ENCODE measurements at places on chromosomes 4 and X.

- DNase-seq: no peak
Measured at GRCh38 chrX:36480441-36480990, 527.6 kb upstream of the FAM47C start.

DNA sequence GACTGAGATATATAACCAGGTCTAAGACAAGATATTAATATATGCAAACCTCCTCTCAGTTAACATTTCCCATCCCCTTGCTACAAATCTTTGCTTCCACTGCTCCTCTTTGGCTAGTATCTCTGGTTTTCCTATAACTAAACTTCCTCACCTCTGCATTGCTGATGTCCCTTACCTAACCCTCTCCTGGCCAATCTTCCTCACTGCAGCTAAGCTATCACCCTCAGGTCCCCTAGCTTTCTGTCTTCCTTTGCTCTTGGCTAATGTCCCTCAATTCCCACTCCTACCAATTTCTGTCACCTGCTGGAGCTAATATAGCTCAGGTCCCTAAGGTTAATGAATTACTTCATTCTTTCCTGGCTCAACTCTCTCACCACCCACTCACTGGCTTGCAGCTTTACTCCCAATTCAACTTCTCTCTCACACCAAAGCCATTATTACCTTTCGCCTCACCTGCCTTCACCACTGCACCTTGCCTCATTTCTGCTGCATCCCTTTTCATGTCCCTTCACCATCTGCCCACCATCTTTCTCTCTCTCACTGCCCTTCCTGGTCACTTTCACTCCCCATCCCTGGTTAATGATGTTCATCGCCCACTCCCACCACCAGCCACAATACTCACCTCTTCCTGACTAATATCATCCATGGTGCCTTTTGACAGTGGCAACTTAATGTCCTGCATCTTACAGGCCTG, 26.7 kb downstream of the SMC1A start:
- no peak for DNase-seq

DNA sequence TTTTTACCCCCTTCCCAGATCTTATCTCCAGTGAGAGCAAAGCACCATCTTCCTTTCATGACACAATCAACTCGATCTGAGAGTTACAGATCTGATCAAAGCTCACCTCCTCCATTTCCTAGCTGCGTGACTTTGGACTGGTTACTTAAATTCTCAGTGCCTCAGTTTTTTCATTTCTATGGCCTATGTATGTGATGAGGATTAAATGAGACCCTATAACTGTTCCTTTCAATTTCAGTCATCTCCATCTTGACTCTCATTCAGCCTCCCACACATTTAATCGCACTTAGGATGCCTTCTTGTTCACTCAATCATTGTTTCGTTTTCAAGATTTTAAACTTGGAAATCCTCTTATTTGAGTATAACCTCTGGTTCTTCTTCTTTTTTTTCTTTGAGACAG, 20.1 kb upstream of the CXCR3 start:
- no peak for DNase-seq

- no peak for DNase-seq
Measured at GRCh38 chr4:10640561-10641201, 43.9 kb downstream of the CLNK start.

GRCh38 chr4:78155616-78156105, 98.5 kb downstream of the FRAS1 start:
- peak; percentile 15 for DNase-seq

GRCh38 chr4:6855692-6856297, 53.8 kb upstream of the TBC1D14 start:
- DNase-seq: peak; percentile 59

DNA sequence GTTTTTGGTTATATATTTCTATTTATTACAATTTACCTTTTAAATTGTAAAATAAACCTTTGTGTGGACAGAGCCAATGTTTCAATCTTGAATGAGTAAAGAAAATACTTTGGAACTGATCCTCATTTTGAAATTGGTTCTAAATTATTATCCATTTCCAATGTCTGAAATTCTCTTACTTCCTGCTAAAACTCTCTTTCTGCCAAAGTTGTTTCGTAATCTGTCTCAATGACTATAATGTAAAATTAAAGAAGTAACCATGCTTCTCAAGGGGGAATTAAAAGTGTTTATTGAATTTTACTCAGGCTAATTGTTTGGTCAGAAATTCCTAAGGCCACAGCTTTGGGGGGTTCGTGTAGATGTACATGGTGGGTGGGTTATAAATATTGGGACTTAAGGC, 34.8 kb downstream of the YIPF6 start:
- no peak for DNase-seq

GRCh38 chr4:169131556-169132208, 121.6 kb upstream of the CBR4 start:
- DNase-seq: no peak

GRCh38 chrX:110578270-110578669, 217.3 kb downstream of the CHRDL1 start:
- DNase-seq: no peak

DNA sequence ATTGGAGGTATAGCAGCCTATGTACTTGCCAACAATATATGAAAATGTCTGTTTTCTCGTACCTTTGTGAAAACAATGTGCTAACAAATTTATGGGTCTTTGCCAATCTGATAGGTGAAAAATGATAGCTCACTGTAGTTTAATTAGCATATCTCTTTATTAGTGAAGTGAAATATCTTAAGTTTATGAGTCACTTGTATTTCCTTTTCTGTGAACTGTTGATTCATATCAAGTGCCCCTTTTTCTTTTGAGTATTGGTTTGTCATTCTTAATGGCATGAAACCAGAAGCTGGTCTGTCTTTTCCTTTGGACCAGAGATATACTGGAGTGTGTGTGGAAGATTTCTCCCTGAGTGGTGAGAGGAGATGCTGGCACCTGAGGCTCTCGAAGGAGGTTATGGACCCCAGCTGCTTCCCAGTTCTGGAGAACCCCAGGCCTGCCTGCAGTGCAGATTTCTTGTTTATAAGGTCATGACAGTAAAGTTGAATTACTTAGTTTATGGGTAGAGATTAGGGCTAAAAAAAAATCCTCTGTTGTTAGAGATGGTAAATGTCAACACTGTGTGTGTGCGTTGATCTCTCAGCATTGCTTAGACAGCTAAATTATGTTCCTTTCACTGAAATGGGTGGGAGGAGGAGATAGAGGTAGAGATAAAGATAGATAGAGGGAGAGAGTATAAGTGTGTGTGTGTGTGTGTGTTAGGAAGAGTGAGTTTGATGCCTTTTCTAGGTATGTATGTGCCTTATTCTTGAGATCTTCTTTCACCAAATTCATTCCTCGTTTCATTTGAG, 89.9 kb downstream of the REPS2 start:
- DNase-seq: peak; percentile 4

DNA sequence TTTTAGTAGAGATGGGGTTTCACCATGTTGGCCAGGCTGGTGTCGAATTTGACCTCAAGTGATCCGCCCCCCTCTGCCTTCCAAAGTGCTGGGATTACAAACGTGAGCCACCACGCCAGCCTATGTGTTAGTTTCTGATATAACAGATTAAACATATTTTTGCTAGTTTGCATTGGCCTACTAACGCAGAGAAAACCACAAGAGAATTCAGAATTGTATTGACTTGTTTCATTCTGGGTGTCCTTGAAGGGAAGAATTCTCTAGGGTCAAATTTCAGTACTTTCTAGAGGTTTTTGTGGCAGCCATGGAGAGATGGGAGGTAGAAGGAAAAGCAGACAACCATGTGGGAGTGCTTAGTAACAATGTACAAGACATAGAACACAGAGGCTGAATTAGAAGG, 46.1 kb upstream of the BMPR1B start:
- DNase-seq: no peak

DNA sequence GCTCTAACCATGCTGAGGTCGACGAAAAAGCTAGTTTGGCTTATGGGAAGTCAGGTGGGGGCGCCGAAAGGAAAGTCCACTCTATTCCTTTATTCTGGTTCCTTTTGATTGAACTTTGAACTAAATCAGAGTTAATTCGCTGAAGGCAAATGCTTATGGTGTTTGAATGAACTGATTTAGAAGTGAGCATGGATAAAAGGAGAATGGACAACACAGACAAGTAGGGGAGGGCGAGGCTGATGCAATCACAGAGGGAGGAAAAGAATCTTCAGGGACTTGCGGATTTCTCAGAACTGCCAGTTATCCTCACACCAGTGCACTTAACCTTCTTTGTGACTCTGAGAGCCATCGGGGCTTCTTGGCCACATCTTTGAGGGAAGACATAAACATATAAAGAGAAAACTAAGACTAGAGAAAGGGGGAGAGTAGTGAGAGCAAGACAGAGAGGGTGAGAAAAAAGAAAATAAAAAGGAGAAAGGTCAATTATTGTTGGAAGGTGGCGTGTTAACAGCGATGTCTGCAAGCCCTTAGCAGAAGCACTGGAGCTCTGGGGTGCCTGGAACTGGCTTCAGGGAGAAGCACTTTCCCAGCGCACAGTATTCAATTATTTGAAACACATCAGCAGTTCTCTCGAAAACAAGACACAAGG, 79.6 kb upstream of the PLAC1 start:
- no peak for DNase-seq

DNA sequence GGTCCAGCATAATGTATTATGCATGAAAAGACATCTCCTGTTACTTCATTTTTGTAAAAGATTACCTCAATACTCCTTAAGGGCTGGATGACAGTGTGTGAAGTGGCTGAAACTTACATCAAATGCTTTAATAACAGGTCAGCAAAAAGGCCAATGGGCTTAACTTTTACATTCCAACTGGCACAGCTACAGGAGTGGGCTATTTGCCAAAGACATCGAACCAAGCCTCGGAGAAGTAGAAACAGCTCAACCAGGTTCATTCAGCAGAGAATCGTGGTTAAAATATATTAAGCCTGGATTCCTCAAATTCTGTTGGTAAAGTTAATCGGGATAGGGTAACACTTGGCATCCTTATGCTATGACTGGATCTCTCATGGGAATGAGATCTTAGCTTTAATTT, 639.7 kb downstream of the TRIML1 start:
- DNase-seq: peak; percentile 16

DNA sequence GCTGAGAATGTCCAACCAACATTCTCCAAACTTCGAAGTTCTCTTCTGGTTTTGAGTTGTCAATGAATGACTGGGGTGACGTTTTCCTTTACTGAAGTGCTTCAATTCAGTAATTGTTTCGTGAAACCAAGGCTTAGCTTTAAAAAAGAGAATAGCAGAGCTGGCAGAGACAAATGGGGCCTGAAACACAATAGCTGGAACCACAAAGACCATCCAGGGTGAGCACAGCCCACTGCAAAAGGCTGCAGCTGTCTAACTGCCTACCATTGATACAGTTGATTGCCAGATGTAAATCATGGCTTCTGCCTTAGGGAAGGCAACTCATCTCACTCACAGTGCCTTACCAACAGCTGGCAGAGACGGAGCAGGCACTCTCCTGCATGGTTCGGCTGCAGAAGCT, 78.7 kb upstream of the ZNF518B start:
- no peak for DNase-seq

DNA sequence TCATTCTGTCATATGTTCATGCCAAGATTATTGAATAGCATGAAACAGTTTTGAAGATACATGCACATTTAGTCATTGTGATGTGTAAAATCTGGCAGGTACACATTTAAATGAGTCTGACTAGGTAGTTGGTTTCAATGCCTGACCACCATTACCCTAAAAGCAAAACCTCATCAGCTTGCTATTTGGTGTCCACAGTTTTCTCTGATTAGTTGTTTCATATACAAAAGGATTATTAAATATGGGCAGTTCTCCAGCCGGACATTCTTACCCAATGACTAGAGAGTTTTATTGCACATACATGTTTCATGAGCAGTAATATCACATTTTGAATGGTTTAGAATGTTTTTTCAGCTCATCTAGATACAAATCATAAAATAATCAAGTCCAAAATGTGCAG, 23.7 kb downstream of the DCHS2 start:
- peak; percentile 40 for DNase-seq

All from A172 (cell line).